Activated CD4-positive, alpha-beta memory T cell treated with anti-CD3 and anti-CD28 coated beads, Interleukin-2, amount 10 ng/mL, durations not matched to agents 7 days and 5 days (primary cell): ENCODE measurements at places on chromosomes 1 and 21. TPM values are rescaled to one million over a fixed set of nuclear protein-coding genes. Genes with fewer than 3 reads are reported as not detected.

GRCh38 chr1:236507022-236507700, 16.6 kb upstream of the LGALS8 start:
- peaks cover 3% of the 10 kb centered on the region for H3K27me3 ChIP-seq
- H3K4me3 ChIP-seq: no peak overlapping the region
- no peak overlapping the region for H3K27ac ChIP-seq
- DNase-seq: no peak
- H3K4me1 ChIP-seq: peaks cover 55% of the 10 kb centered on the region

DNA sequence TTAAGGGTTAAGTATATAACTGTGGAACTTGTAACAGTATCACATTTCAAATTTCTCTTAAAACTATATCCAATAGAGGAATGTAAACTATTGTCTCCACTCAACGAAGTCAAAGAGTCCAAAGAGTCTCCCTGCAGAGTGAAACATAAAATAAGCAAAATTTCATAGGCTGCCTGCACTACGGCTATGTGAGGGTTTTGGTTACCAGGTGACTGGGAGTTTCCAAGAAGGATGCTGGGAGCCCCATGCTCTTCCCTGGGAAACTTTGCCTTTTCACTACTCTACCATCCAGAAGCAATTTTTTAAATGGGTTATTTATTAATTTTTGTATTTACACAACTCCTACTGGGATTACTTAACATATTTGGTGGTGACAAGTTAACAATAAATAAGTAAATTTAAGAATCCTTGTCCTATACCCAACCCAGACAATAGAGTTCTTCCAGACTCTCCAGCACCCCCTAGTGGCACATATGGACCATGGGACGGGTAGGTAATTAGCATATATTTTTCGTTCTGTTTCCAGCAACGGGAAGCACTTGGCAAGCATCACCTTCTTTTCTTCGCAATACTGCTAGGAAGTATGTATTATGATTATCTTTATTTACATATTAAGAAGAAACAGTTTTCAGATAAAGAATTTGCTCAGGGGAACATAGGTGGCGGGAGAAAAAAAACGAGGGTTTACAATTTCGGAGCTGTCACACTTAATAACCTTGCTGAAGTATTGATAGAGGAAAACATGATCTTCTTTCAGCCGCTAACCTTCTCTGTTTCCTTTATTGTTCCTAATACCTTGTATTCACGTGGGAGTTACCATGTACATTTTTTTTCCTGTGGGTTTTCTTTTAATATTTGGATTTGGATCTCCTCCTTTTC, 3.5 kb downstream of the FMO2 start:
- H3K4me3 ChIP-seq: no peak overlapping the region

Gene AKT3
- total RNA-seq: 41.4 TPM

DNA sequence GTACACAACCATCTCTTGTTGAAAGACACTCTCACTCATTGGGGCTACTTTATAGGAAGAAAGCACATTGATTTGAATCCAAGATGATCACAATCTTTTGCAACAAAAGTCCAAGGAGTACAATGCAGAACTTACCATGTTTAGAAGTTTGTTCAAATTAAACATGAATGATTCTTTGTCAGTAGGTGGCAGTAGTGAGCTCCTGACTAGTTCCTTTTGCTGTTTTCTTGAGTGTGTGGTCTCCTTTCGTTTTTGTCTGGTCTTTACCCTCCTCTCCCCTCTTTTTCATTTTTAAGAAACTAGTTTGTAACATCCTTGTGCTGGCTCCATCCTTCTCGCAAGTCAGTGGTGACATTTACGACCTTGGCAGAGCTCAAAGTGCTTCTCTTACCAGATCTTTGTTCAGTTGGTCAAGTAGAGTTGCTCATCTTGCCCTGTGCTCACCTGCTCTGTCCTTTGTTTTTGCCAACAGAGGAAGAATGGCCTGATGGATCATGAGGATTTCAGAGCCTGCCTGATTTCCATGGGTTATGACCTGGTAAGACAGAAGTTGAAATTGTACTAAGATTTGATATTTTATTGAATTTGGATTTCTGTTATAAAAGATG, 35.7 kb upstream of the MTR start:
- H3K27ac ChIP-seq: no peak overlapping the region
- peaks cover 3% of the 10 kb centered on the region for H3K27me3 ChIP-seq
- no peak overlapping the region for H3K4me3 ChIP-seq
- H3K4me1 ChIP-seq: no peaks in the 10 kb centered on the region
- no peaks in the 10 kb centered on the region for H3K36me3 ChIP-seq

DNA sequence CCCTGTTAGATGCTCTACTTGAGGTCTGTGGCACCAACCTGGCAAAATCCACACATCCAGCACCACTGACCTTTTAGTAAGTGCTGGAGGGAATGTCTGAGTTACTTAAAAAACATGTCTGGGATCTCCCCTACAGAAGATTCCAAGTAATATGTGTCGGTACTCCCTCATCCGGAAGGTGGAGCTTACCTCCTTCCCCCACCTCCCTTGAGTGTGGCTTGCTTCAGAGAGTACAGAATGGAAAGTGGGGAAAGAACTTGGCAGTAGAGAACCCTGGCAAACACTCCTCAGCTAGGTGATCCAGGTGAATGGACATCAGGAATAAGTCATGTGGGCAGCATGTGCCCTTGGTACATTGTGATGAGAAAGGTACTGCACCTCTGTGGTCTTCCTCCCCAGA, 49.0 kb upstream of the BCAR3 start:
- no peak overlapping the region for H3K27ac ChIP-seq
- no peak for DNase-seq
- H3K27me3 ChIP-seq: no peaks in the 10 kb centered on the region
- no peak overlapping the region for H3K4me3 ChIP-seq
- no peaks in the 10 kb centered on the region for H3K4me1 ChIP-seq

GRCh38 chr1:41135196-41135947, 106.7 kb downstream of the SCMH1 start:
- no peaks in the 10 kb centered on the region for H3K27me3 ChIP-seq
- no peaks in the 10 kb centered on the region for H3K4me1 ChIP-seq
- H3K4me3 ChIP-seq: no peak overlapping the region
- no peak overlapping the region for H3K27ac ChIP-seq
- peaks cover 56% of the 10 kb centered on the region for H3K36me3 ChIP-seq

- H3K4me1 ChIP-seq: no peaks in the 10 kb centered on the region
- H3K4me3 ChIP-seq: no peak overlapping the region
- no peak for DNase-seq
- no peaks in the 10 kb centered on the region for H3K36me3 ChIP-seq
- no peaks in the 10 kb centered on the region for H3K27me3 ChIP-seq
- no peak overlapping the region for H3K27ac ChIP-seq
These were observed 201.5 kb downstream of the HS2ST1 start for GRCh38 chr1:87115891-87116290.

DNA sequence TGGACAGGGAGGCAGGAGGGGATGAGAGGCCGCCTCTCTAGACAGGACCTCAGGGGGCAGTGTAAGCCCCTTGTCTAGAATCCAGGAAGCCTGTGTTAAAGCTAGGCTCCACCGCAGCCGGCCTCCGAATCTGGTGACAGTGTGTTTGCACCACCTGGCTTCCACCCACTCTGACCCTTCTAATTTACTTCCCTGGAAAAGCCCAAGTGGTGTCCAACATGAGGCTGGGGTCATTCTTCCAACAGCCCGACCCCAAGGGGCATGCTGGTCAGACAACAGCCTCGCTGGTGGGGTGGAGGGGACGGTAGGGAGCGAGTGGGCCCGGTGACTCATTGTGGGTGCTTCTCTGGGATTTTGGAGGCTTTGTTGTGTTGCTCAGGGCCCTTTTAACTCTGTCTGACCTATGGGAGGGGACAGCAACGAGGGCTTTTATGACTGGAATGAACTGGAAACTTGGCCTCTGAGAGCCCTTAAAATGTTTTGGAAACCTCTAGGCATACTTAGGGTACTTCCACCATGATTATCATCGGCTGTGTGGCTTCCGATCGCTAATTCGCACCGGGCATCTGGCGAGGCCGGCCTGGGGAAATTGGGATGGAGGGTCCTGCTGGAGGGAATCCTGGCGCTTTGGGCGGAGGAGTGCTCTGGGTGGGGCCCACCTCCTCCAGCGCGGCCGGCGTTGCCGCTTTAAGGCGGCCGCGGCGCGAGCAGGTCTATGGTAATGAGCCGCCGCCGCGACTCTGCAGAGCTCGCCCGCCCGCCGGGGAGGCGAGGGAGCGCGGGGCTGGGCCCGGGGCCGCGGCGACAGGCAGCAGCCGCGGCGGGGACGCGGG, at the start of gene CELSR2:
CELSR2 (plus strand) TSS at position 743 of the 833 bp plus-strand sequence. CDS start 541 bp downstream, outside the sequence.
- peak within 1 kb of the TSS; percentile 49 for H3K4me3 ChIP-seq
- H3K4me1 ChIP-seq: peaks cover 6% of the 10 kb centered on the region
- H3K27me3 ChIP-seq: peaks cover 25% of the 10 kb centered on the region
- H3K36me3 ChIP-seq: no peaks in the 10 kb centered on the region
- H3K27ac ChIP-seq: no peak within 1 kb of the TSS

- H3K4me1 ChIP-seq: peaks cover 36% of the 10 kb centered on the region
- H3K4me3 ChIP-seq: peak within 1 kb of the TSS; percentile 63
- DNase-seq: peak; percentile 45
- H3K36me3 ChIP-seq: peaks cover 20% of the 10 kb centered on the region
- H3K27ac ChIP-seq: peak within 1 kb of the TSS; percentile 65
These were observed at the start of gene AGRN for GRCh38 chr1:1020000-1020404. Gene AGRN (plus strand): TSS chr1:1020120. CDS start chr1:1020173, 53 bp downstream.

DNA sequence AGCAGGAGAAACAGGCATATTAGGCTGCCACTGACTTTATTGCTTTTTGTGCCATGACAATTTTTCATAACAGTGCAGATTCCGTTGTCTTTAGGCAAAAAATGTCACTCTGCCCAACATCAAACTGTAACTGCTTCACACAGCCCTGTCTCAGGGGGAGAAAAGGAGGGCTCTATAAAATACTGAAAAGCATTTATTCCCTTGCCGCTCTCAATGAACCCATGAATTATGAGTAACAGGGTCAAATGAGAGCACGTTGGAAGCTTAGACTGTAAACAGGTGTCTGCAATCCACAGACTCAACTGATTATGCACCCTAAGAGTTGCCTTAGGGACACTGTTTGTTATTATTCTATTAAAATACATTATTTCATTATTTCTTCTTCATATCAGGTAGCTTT, 292.1 kb upstream of the FMN2 start:
- no peaks in the 10 kb centered on the region for H3K27me3 ChIP-seq
- no peak overlapping the region for H3K27ac ChIP-seq
- H3K4me1 ChIP-seq: no peaks in the 10 kb centered on the region
- no peaks in the 10 kb centered on the region for H3K36me3 ChIP-seq
- DNase-seq: no peak
- no peak overlapping the region for H3K4me3 ChIP-seq

Gene TMEM240
- total RNA-seq: not detected

- H3K36me3 ChIP-seq: peaks cover 13% of the 10 kb centered on the region
- H3K4me1 ChIP-seq: peaks cover under 1% of the 10 kb centered on the region
- H3K27ac ChIP-seq: no peak overlapping the region
- H3K27me3 ChIP-seq: no peaks in the 10 kb centered on the region
- no peak overlapping the region for H3K4me3 ChIP-seq
These were observed 20.0 kb downstream of the CRYZ start for GRCh38 chr1:74712881-74713280.
